ENCODE measurements at places on chromosomes 4 and X.

- DNase-seq, result no peak
These were observed 28.3 kb downstream of the CHRNA9 start for GRCh38 chr4:40363382-40363920.

DNA sequence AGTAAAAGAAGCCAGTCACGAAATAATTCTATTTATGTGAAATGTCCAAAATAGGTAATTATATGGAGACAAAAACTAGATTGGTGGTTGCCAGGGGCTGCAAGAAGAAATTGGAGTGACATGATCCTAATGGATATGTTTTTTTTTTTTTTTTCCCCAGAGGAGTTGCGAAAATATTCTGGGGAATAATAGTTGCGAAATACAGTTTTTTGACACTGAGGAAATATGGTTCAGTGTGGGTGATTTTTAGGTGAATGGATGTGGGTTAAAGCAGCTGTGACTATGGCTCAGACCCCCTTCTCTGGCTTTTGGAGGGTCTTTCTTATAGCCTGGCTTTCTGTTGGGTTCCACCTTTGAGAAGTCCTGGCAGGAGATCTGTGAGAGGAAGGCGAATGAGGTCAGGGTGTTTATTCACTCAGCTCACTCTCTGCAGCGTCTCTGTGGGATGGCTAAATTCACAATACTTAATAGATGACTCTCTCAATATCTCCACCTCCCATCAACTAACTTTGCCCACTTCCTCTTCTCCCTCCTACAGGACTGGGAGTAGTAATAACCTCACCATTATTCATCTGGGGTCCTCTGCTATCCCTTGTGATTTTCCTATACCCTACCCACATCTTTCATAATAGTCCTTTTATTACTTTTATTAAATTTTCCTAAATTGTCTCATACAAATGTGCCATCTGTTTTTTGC is 15.3 kb upstream of the RAB9B start:
- no peak for DNase-seq

DNA sequence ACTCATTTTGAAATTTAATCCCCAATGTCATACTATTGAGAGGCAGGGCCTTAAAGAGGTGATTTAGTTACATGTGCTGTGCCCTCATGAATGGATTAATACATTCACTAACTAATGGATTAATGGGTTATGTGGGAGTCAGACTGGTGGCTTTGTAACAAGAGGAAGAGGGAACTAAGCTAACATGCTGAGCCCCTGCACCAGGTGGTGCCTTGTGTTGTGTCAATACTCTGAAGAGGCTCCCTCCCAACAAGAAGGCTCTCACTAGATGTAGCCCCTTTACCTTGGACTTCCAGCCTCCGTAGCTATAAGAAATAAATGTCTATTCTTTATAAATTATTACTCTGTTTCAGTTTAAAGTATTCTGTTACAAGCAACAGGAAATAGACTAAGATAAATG is 411.9 kb upstream of the EMCN start:
- no peak for DNase-seq

DNA sequence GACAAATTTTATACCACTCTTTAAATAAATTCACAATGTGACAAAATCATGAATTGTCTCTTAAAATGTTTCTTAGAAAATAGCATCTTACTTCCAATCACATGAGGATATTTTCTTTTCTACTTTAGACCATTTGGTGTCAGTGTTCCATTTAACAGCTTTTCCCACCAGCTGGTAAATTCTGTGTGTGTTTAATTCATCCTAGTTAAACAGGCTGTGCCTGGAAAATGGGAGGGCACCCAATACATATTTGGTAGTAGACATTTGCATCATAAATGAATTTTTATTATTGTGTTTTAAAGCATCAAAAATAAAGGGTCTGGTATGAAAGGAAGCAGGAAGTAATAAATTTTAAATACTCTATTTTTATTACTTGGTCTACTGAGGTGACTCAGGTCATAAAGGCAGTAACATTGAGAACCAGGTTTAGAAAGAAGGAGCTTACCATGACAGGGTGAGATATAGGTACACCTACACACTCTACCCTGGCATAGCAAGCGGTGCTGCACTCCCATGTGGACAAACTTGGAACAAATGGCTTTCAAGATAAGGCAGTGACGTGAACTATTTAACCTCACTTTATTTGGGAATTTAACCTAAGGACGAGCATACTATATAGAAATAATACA is 344.5 kb downstream of the BMPR1B start:
- no peak for DNase-seq
